ENCODE measurements at places on chromosomes 1 and 21.

GRCh38 chr1:147628441-147628840 lies 41.9 kb downstream of the ACP6 start:
- DNase-seq: no peak

DNA sequence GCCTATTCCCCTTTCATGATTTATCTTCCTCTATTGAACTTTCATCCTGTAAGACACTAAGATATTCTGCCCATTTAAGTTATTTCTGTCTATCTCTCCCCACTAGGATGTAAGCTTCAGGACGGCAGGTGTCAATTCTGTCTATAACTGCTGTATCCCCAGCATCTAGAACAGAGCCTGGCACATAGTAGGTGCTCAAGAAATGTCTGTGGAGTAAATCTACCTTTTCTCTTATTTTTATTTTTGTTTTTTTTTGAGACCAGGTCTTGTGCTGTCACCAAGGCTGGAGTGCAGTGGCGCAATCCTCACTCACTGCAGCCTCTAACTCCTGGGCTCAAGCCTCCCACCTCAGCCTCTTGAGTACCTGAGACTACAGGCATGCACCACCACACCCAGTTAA lies 5.6 kb downstream of the CD52 start:
- no peak for DNase-seq

GRCh38 chr1:201361652-201362504 lies 15.6 kb downstream of the TNNT2 start:
- DNase-seq: no peak

DNA sequence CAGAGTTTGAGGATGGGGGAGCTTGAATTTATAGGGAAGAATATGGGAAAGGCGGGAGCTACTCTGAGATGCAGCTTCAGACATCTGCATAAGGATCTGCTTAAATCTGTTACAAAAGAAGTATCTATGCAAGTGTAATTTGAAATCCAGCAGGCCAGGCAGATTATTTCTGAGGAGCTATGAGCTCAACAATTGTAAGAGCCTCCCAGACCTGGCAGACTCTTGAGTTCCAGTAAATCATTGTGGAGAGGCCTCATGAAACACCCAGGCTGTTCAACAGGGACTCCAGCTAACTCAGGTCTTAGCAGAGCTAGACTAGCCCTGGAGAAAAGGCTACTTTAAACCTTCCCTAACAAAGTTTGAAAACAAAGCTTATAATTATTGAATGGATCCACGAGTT lies 647.5 kb upstream of the CHRM3 start:
- DNase-seq: no peak

DNA sequence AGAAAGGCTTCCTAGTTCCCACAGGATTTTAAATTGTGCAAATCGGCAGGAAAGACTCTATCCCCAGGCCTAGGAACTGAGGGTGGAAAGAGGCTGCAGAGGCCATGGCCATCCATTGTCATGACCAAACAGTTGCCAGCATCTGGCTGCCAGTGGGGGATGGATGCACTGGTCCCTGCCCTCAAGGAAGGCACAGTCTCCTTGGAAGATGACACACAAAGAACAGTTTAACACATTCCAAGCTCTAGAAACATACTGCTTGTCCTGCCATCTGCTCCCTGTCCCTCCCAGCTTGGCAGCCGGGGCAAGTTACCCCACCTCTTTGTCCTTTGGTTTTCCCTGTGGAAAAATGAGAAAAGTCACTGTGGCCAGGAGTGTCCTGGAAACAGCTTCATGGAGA lies 83.2 kb downstream of the BCAR3 start:
- no peak for DNase-seq

DNA sequence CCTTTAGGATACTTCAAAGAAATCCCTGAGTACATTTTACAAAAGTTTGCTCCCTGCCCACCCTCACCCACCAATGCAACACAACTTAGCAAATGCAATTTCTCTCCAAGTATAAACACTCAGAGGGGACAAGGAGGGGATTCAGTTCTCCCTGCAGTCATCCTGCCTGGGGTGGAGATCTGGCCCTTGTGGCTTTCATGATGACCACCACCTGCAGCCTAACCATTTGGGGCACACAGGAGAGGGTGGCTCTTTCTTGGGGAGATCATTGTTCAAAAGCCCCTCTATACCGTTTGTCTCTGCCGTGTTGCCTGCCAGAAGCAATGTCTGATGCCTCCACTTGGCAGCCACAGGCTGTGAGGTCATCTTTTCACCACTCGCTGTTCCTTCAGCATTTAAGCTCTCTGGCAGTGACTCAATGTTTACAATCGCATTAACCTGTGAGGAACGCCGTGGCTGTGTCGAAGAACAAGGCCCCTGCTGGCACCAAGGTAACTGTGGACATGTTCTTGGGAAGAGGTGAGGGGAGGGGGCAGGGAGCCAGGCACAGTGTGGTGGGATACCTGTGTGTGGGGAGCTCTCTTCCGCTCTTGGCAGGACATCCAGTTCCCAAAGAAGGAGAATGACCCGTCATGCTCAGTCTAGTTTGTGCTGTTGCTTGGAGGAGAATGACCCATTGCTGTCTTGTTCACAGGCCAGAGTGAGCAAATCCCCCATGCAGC lies 103.9 kb upstream of the DUSP10 start:
- DNase-seq: no peak

- peak; percentile 44 for DNase-seq
Measured at GRCh38 chr1:160862203-160863060, at the start of gene CD244. Gene CD244 (minus strand): TSS chr1:160862887. CDS start chr1:160862677, 210 bp downstream.

DNA sequence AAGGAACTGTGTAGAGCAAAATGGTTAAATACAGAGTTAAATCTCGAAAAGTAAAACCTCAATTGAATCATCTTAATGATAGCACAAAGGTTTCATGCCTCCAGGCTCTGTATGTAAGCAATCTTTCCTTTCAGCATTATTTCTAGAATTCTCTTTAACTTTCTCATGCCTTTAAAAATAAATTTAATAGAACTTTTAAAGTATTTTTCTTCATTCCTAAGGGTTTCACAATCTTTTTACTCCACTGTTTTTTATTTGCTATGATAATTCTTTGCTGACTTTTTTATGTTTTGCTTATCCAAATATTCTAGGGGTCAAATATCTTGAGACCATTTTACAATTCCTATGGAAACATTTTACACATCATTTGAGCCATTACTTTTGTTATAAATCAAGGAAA lies 288.0 kb downstream of the BACH1 start:
- no peak for DNase-seq

DNA sequence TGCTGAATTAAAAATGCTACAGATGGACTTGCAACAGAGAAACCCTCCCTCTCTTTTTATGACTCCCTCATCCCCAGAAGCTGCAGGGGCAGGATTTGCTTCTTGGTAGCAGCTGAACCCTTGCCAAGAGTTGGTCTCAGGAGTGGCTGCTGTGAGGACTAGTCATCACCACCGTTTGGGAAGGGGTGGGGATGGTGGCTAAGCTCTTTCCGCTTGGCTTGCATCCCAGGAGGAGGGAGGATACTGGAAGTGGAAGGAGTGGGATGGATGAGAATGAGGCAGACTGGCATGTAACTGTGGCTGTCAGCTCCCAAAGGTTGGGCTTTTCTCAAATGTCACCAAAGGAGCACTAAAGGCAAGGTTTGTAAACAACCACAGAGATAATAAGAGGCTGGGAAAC lies 50.8 kb upstream of the COL24A1 start:
- DNase-seq: no peak

GRCh38 chr1:44030605-44031251 lies 534 bp downstream of the SLC6A9 start:
- peak; percentile 33 for DNase-seq

GRCh38 chr1:23019863-23020625 lies 776 bp downstream of the KDM1A start:
- no peak for DNase-seq

GRCh38 chr1:10179406-10180091 lies 30.8 kb upstream of the KIF1B start:
- DNase-seq: no peak

- no peak for DNase-seq
Measured at GRCh38 chr1:116743535-116743934, 10.7 kb upstream of the CD2 start.

DNA sequence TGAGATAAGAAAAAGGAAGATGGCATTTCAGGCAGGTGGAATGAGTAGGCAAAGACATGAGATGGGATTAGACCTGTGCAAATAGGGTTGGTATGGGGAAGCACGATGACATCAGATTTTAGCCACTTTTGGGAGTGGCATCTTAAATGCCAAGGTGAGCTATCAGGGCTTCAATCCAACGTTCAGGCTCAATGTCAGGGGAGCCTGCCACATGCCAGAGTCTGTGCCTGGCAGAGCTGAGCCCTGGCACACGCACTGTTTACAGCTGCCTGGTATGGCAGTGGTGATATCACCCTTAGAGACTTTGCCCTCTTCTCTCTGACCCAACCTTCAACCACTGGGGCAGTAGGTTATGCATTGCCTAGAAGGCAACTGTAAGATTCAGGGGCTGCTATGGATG lies 1.1 kb upstream of the GUCA2B start:
- no peak for DNase-seq

- DNase-seq: no peak
Measured at GRCh38 chr1:77556045-77556444, 126.4 kb downstream of the ZZZ3 start.

DNA sequence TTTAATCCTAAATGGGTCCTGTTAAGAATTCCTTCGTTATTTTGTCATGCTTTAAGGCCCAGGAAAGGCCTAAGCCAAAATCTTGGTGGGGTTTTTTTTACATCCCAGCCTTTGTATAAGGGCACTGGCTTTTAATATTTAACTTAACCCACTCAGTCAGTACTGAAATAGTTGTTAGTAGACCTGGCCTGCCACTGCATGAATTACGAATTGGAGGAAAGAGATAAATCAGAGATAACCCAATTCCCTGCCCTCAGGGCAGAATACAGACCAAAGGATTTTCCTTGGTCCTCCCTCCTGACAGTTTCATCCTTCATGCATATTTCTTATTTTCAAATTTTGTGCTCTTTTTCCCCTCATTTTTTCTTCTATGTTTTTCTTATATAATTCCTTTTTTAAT lies 193.0 kb downstream of the FASLG start:
- no peak for DNase-seq

- DNase-seq: no peak
Measured at GRCh38 chr1:206047271-206047670, 5.7 kb upstream of the RHEX start.

GRCh38 chr1:166029196-166029945 lies 137.4 kb downstream of the FAM78B start:
- no peak for DNase-seq

DNA sequence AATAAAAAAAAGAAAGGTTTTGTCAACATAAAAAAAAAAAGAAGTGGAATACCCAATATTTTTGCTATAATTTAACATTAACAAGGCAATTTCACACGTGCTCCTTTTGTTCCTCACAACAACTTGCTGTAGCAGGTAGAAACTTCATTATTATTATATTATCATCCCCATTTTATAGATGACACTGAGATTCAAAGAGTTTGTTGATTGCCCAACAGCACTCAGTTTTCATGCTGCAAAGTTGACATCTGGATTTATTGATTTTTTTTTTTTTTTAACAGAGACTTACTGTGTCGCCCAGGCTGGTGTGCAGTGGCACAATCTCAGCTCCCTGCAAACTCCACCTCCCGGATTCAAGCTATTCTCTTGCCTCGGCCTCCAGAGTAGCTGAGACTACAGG lies 8.9 kb upstream of the ESRRG start:
- no peak for DNase-seq

DNA sequence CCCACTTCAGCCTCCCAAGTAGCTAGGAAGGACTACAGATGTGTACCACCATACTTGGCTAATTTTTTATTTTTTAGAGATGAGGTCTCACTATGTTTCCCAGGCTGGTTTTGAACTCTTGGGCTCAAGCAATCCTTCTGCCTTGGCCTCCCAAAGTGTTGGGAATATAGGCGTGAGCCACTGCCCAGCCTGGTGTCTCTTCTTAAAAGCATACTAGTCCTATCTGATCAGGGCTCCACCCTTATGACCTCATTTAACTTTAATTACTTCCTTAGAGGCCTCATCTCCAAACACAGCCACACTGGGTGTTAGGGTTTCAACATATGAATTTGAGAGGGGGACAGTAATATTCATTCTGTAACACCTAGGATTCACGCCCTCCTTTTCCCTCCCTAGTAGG lies 130.9 kb downstream of the GLIS1 start:
- no peak for DNase-seq

DNA sequence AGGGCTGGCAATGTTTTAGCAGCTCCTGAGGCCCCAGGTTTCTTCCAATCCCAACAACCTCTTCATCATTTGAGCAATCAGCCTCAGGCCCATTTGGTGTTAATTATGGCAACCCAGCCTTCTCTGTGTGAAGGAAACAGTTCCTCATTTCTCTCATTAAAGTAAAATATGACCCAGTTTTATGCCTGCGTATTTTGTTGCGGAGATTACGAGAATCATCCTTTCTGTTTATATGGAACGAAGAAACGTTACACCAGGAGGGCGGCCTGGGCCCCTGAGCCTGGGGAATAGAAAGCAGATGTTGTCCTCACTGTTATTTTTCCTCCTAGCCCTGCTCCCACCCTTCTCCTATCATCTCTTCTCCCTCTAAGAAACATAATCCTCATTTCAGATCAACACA lies 332.2 kb upstream of the USP24 start:
- DNase-seq: no peak

DNA sequence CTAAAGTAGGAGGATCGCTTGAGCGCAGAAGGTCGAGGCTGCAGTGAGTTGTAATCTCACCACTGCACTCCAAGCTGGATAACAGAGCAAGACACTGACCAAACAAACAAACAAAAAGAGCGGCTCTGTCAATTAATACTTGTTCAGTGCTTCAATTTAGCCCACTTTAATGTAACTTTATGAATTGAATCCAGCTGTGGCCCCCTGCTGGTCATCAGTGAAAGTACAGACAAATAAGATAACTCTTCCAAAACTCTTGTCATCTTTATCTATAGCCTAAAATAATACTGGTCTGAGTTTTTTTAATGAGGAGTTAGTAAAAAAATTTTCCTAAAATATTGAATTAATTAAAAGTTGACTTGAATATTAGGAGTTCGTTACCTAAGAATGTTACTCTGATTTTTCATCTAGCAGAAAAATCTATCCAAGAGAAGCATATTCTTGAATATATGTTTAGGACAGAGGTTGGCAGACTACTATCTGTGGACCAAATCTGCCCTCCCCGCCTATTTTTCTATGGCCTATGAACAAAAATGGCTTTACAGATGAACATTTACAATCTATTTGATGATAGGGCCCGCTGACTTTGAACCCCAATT lies 26.1 kb downstream of the ATP5PF start:
- peak; percentile 19 for DNase-seq

- no peak for DNase-seq
Measured at GRCh38 chr1:54871275-54872035, 15.5 kb downstream of the DHCR24 start.

GRCh38 chr1:156228501-156228900 lies 13.5 kb upstream of the BGLAP start:
- DNase-seq: no peak

GRCh38 chr1:225998560-225999226 lies 450 bp downstream of the SDE2 start:
- DNase-seq: no peak

GRCh38 chr1:214401666-214402065 lies 120.7 kb downstream of the SMYD2 start:
- DNase-seq: no peak

All from activated CD8-positive, alpha-beta memory T cell treated with anti-CD3 and anti-CD28 coated beads for 4 hours (primary cell).